ENCODE measurements at places on chromosomes 11 and 22.

DNA sequence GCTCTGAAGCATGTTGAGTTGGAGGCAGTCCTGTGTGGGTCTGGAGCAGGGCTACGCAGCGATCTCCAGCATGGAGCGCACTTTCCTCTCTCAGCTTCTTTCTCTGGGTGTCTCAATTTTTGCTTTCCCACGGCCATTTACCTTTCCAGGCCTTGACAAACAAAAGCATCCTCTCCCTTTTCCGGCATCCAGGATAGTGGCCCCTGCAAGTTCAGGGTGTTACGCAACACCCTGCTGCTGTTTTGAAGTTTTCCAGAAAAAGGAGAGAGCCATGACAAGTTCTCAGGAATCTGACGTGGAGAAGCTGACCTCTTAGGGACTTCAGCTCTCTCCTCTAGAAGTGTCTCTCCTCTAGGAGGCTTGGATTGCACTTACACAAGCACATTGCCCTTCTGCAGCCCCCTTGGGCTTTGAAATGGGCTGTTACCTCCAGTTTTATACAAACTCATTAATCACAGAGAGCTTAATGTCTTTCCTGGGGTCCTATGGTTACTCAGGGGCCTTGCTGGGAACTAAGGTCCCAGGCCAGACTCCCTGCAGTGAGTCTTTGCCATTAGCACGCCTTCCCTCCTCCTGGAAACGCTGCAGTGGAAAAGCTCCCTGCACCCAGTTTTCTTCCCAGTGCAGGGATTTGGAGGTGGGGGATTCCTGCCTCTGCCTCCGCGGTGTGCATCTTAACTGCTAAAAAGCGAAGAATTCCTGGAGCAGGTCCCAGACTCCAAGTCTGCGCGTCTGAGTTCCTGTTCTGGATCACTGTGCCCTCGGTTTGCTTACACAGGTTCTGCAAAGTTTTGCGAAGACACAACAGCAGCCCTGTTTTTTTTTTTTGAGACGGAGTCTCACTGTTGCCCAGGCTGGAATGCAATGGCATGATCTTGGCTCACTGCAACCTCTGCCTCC, 80.4 kb downstream of the BARX2 start:
- DNase-seq: no peak

DNA sequence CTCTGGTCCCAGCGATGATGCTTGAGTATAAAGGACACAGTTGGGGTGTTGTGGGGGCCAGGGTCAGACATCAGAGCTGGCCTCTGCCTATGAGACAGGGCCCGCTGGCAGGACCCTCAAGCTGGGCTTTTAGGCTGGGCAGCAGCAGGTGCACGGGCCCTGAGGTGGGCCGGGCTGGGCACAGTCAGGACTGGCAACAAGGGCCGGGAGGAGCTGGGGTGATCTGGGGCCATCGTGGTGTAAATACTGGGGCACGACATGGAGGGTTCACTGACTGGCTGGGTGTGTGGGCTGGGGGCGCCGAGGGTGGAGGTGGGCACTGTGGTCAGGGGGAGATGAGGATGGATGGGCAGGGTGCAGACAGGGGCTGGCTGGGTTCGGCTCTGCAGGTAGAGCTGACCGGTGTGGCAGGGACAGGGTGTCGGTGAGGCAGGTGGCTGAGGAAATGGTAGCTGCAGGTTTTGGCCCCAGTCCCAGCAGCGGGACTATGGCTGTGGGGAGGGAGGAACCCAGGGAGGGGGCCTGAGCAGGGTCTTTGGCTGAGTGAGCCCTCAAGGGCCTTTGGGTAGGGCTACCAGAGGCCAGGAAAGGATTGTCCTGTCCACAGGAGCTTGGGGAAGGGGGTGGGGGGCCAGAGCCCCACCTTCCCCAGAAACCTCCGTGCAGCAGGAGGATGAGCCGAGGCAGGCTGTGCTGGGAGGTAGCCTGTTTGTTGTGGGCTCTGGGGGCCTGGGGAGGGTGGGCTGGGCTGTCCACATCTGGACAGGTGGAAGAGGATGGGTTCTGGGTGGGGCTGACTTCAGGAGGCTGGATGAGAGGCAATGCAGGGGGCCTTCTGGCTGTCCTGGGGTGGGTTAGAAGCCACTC, 81.4 kb downstream of the KCNQ1 start:
- no peak for DNase-seq

DNA sequence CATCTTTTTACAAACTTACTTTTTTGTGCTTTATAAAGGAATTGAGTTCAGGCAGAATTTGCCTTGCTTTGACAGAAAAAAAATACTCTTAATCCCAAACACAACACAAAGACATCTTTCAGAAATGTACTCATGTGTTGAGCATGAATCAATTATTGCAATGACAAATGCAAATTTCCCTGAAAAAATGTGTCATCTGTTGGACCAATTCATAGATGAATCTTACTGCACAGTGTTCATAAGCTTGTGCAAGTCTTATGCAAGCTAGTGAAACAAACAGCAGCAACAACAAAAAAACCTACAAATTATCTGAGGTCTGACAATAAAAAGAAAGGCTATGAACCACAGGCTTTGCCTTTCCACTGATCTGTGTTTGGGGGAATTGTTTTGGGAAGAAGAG, 42.3 kb upstream of the HTATIP2 start:
- DNase-seq: no peak

DNA sequence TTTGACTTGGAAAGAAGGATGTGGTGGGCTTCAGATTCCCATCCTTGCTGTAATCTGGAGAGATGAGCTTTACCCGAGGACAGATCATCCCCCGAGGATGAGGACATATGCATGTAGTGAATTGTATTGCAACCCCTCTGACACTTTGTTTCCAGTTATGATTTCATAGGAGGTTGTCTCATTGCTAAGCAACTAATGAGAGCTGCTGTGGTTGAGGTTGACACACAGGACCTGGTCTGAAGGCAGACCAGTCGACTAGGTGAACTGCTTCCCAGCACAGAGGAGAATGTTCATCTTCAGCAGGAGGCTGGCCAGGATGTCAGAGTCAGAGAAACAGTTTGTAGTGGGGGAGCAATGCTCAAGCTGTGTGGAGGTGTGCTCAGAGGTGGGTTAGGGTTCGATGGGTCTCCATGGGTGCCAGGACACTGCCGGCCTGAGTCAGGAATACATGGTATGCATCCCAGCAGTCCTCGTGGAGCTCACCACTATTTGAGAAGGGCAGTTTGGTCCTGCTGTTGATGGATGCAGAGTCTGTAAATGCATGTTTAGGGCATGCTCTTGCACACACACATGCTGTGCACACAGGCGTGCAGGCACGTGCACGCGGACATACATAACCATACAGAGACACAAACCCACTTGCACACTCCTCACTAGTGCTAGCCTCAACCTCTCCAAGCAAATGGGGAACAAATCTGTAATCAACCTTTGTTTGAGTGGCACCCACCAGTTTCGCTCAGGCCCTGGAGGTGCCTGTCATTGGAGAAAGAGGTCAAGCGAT, 153.7 kb downstream of the TBC1D22A start:
- DNase-seq: no peak

DNA sequence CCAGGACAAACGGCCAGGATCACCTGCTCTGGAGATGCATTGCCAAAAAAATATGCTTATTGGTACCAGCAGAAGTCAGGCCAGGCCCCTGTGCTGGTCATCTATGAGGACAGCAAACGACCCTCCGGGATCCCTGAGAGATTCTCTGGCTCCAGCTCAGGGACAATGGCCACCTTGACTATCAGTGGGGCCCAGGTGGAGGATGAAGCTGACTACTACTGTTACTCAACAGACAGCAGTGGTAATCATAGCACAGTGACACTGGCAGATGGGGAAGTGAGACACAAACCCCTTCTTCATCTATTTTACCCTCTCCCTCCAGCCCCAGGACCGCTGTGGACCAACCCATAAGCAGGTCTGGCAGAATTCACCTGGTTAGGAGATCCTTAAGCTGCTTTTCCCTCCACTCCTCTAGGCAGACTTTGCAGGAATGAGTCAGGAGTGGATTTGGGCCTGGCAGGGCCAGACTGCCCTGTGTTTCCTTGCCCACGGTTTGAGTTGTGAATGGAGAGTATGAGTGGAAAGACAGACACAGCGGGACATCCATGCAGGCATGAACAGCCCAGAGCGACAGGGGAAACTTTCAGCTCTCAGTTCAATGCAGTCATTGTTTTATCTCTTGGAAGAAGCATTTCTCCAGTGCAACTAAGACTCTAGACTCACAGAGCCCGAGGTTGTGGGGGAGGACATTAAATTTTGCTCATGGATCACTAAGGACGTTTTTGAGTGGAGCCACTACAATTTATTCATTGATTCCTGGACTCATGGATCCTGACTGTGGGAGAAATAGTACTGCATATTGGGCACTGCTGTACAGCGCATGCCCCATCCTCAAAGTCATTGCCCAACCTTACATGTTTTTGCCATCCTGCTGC, 75.3 kb upstream of the IGLL5 start:
- DNase-seq: no peak

DNA sequence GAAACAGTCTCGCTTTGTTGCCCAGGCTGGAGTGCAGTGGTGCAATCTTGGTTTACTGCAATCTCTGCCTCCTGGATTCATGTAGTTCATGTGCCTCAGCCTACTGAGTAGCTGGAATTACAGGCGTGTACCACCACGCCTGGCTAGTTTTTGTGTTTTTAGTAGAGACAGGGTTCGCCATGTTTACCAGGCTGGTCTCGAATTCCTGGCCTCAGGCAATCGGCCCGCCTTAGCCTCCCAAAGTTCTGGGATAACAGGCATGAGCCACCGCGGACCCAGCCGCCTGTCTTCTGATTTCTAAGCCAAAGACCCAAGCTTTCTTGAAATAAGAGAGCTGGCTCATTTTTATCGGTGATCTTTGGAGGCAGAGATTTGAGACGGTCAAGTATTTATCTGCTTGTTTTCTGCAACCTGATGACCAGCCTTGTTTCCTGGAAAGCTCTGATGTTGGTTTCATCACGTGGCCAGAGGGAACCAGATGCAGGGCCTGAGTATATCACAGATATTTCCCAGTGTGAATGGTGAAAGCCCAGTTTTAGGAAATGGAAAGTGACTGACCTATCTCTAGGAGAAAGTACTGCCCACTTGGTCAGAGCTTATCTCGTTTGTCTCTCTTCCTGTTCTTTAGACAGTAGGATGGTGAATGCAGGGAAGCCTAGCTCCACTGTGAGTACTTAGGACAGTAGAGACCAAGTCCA, 5.7 kb upstream of the SIDT2 start:
- DNase-seq: no peak

GRCh38 chr11:108865406-108865805, 200.5 kb downstream of the DDX10 start:
- DNase-seq: no peak

GRCh38 chr11:64185175-64185692, 737 bp upstream of the STIP1 start:
- peak; percentile 66 for DNase-seq

- DNase-seq: no peak
Measured at GRCh38 chr11:85276332-85276731, 350.8 kb downstream of the DLG2 start.

DNA sequence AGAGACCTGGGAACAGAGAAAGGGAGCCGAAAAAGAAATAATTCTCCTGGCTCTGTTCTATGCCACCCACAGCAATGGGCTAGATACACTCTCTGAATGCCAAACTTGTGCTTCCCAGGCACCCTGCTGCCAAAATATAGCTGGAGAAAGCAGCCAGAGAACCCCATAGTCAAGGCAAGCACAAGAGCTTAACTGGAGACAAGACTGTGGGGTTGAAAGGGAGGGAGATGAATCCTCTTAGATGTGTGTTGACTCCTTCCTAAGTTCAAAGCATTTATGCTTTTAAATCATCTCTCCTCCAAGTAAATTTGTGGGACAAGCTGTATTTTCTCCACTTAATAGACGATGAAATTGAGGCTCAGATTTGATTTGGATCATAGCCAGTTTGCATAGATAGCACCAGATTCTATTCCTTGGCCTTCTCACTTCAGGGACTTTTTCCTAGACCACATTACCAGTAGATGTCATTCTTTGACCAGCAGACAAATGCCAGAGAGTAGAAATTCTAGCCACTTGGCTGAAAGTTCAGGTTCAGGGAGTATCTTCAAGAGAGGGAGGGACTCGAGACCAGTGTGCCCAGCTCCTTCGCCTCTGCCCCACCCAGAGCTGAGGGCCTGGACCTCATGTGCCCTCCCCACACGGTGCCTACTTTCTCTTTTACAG, 16.5 kb upstream of the ETS1 start:
- no peak for DNase-seq

GRCh38 chr11:115759622-115760460, 255.6 kb upstream of the CADM1 start:
- DNase-seq: no peak

DNA sequence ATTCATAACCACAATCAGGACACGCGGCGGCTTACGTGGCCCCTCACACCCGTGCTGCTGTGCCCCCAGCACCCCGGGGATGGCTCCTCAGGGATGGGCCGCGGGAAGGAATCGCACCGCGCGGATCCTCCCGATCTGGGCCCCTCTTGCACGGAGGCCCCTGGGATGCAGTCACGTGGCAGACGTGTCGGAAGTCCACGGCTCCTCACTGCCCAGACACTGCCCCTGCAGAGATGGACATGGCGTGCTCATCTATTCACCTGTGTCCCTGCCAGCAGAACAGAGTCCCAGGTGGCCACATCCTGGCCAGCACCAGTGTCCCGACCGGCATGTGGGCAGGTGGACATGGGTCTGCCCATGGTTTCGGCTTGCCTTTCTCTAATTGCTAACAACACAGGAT, 12.8 kb downstream of the MOB2 start:
- no peak for DNase-seq

- DNase-seq: no peak
Measured at GRCh38 chr11:66857927-66858185, 992 bp downstream of the LRFN4 start.

DNA sequence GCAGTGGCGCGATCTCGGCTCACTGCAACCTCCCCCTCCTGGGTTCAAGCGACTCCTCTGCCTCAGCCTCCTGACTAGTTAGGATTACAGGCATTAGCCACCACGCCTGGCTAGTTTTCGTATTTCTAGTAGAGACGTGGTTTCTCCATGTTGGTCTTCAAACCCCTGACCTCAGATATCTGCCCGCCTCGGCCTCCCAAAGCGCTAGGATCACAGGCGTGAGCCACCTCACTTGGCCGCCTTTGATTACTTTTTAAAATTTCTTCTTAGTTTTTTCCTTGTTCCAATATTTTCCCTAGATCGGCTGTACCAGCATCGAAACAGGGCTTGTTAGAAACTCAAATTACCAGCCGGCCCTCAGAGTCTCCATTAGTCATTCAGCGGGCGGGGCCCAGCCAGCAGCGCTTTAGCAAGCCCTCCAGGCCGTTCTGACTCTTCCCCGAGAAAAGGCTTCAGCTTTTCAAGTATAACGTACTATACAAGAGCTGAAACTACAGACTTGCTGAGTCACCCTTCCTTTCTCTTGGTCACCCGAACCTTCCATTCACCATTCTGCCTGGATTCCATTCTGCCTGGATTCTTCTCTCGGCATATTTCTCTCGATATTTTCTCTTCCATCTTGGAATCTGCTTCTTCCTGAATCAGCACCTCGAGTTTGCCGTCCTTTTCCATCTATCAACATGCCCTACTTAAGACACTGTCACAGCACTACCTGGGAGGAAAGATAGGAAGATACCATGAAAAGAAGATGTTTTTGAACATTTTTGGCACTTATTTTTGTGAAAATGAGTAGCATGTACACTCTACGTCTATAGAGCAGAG, 6.7 kb upstream of the CAPRIN1 start:
- peak; percentile 96 for DNase-seq
